ENCODE measurements at places on chromosomes 1 and 21.

DNA sequence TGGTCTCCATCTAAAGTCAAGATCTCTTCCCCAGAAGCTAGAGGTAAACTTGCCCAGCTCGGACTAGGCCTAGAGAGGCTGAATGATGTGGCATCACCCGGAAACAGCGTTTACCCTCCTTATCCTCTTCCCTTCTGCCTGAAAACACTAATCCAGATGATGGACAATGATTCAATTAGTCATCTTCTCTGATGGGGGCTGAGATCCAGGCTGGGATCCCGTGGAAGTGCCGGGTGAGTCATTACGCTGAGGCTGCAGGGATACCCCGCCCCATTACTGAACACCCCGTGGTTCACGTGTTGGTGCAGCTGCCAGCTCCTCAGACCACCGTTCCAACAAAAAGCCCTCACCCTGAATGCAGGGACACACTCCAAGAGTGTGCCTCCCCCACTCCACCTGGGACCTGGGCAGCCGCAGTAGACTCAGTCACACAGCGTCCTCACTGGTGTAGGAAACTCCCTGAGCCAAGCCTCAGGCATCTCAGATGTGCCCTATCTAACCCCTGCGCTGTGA is 2.0 kb downstream of the S100A6 start:
- no peaks in the 10 kb centered on the region for H3K36me3 ChIP-seq
- no peaks in the 10 kb centered on the region for H3K27me3 ChIP-seq
- DNase-seq = peak; percentile 90

DNA sequence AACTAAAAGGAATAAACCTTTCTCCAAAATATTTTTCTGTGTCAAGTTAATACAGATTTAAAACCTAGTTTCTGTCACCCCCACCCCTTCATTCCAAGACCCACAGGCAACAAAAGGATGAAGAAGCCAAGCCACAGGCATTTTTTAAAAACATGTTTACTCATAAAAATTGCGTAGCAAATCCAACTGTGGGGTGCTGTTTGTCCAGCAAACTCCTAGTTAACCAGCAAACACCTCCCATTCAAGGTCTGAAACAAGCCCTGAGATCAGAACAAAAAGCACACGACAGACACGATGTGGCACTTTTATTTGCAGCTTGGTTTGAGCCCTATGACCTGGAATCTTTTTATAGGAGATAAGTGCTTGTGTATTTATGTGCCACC is 149.9 kb upstream of the CAMK1G start:
- no peak overlapping the region for H3K4me3 ChIP-seq
- H3K36me3 ChIP-seq = no peaks in the 10 kb centered on the region
- no peak overlapping the region for H3K27ac ChIP-seq
- DNase-seq = peak; percentile 22
- no peaks in the 10 kb centered on the region for H3K27me3 ChIP-seq
- H3K4me1 ChIP-seq = peaks cover 4% of the 10 kb centered on the region

DNA sequence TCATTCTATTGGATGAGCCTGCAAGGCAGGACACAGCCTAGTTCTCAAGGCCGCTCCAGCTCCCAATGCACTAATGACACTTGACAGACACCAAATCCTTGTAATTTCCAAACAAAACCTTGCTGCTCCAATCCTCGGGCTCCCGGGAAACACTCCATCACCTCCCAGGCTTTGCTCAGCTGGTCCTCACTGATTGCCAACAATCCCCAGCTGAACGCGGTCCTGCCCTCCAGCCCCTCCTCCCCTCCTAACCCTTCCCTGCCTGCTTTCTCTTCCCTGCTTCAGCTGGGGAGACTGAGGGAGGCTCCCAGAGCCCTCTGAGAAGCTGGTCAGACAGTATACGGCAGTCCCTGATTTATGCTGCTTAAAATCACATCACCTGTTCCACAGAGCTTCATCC is 114.4 kb upstream of the TNR start:
- no peaks in the 10 kb centered on the region for H3K27me3 ChIP-seq
- no peaks in the 10 kb centered on the region for H3K4me1 ChIP-seq
- no peak overlapping the region for H3K27ac ChIP-seq

DNA sequence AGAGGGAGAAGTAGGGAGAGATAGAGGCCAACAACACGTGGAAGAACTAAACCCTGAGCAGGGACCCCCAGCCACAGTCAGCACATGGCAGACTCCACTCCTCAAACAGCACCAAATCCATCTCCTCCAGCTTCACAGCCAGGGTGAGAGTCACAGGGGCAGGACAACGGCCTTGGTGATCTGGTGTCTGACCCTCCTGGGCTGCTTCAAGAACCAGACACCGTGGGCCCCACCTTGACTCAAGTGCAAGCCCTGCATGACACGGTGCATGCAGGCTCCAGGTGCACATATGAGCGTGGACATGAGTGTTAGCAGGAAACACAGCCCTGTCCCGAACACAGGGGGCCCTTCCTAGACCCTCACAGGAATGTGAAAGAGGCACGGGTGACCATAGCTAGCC is 21.9 kb downstream of the S100A7 start:
- no peaks in the 10 kb centered on the region for H3K27me3 ChIP-seq
- H3K4me1 ChIP-seq = no peaks in the 10 kb centered on the region
- DNase-seq = no peak
- H3K4me3 ChIP-seq = no peak overlapping the region
- H3K27ac ChIP-seq = no peak overlapping the region
- H3K36me3 ChIP-seq = no peaks in the 10 kb centered on the region

DNA sequence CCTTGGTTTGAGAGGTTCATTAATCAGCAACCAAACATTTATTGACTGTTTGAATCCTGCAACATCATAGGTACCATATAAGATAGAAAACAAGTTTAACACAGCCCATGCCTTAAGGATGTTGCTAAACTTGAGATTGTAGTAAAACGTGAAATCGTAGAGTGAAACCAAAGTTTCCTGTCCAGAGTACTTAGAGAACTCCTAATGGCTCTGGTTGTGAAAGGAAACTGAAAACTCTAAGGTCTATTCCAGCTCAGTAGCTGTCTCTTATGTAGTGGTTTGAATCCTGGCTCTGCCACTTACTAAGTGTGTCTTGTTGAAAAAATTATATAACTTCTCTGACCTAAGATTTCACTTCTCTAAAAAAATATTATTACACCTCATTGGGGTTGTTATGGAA is 310.9 kb downstream of the NTNG1 start:
- no peaks in the 10 kb centered on the region for H3K27me3 ChIP-seq
- DNase-seq = no peak
- no peaks in the 10 kb centered on the region for H3K4me1 ChIP-seq
- no peak overlapping the region for H3K4me3 ChIP-seq
- H3K36me3 ChIP-seq = no peaks in the 10 kb centered on the region

GRCh38 chr1:20699558-20699957 is 18.2 kb downstream of the KIF17 start:
- DNase-seq = no peak
- no peak overlapping the region for H3K27ac ChIP-seq
- peaks cover 25% of the 10 kb centered on the region for H3K4me1 ChIP-seq

- H3K4me1 ChIP-seq = no peaks in the 10 kb centered on the region
- H3K4me3 ChIP-seq = no peak overlapping the region
- no peak for DNase-seq
- H3K27ac ChIP-seq = no peak overlapping the region
- H3K36me3 ChIP-seq = no peaks in the 10 kb centered on the region
Measured at GRCh38 chr1:201396861-201397464, 2.2 kb downstream of the LAD1 start.

DNA sequence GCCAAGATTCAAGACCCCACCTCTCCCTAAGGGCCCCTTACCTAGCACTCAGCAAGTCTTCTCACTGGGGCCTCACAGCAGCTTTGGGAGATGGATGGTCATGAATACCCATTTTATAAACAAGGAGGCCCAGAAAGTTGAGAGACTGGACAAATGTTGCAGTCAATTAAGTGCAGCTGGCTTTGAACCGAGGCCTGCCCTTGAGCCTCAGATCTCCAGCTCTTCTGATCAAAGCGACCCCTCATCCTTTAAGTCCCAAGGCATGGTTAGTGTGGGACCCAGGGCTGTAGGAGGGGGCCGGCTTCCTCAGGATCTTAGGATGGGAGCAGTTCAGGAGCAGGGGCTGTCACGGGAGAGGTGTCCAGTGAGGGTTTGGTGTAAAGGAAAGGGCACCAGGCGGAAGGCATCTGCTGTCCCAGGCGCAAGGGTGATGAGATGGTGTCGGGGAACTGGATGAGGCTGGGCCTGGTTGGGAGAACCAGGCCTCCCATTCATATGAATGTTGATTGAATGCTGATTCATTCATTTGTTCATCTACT is 5.1 kb upstream of the MTFR1L start:
- H3K4me3 ChIP-seq = no peak overlapping the region
- H3K36me3 ChIP-seq = no peaks in the 10 kb centered on the region
- peaks cover 7% of the 10 kb centered on the region for H3K4me1 ChIP-seq
- no peak for DNase-seq
- no peak overlapping the region for H3K27ac ChIP-seq

DNA sequence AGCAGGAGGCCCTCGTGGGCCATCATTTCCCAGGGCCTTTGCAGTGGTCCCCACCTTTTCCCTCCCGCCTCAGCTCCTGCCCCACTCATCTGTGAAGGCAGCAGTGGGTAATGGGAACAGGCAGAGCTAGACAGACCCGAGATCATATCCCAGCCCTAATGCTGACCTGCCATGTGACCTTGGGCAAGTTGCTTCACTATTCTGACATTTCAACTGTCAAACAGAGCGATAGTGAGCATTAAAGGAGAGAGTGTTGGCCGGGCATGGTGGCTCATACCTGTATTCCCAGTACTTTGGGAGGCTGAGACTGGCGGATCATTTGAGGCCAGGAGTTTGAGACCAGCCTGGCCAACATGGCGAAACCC is 51.7 kb downstream of the RPS6KA1 start:
- H3K27me3 ChIP-seq = peaks cover 3% of the 10 kb centered on the region
- H3K27ac ChIP-seq = no peak overlapping the region
- no peak overlapping the region for H3K4me3 ChIP-seq
- no peaks in the 10 kb centered on the region for H3K4me1 ChIP-seq
- DNase-seq = no peak

DNA sequence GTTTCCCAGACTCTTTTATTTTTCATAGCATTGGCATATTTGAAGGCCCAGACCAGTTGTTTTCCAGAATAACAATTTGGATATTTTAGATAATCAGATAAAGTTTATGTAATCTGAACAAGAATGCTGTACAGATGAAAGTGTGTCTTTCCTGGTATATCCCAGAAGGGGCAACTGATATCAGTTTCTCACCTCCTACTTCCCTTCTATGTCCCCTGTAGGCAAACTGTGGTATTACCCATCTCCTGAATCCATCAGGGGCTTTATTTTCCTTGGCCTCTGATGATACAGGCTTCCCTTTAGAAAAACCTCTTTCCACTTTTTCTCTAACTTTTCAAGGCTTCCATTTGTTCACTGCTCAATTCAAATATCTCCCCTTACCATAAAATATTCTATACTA is 87.5 kb upstream of the RGS1 start:
- no peak overlapping the region for H3K4me3 ChIP-seq
- no peak for DNase-seq
- H3K27me3 ChIP-seq = no peaks in the 10 kb centered on the region
- H3K36me3 ChIP-seq = no peaks in the 10 kb centered on the region

DNA sequence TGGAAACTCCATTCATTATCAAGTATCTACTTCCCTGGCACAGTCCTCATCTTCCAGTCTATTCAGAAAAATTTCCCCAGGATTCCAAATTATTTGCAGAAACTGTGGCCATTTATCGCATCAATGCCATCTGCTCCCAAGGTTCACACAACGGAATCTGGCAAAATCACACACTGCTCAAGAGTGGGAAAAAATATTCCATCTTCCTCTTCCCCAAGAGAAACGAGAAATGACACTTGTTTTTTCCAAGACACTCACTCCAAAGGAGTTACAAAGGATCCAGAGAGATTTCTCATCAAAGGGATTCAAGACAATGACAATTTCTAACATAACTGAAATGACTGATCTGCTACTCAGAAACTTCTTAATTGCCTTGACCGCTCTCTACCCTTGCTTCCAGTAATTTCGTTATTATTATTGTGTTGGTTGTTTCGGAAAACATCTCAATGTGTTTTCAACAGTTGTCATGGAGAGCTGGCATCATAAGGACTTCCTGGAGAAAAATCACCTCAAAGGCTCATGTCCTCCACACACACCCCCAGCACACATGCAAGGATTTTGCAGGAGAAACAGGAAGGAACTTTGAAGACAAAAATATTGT is 128.0 kb downstream of the PSMG1 start:
- H3K27me3 ChIP-seq = peaks cover 7% of the 10 kb centered on the region
- no peak overlapping the region for H3K27ac ChIP-seq
- H3K36me3 ChIP-seq = no peaks in the 10 kb centered on the region

DNA sequence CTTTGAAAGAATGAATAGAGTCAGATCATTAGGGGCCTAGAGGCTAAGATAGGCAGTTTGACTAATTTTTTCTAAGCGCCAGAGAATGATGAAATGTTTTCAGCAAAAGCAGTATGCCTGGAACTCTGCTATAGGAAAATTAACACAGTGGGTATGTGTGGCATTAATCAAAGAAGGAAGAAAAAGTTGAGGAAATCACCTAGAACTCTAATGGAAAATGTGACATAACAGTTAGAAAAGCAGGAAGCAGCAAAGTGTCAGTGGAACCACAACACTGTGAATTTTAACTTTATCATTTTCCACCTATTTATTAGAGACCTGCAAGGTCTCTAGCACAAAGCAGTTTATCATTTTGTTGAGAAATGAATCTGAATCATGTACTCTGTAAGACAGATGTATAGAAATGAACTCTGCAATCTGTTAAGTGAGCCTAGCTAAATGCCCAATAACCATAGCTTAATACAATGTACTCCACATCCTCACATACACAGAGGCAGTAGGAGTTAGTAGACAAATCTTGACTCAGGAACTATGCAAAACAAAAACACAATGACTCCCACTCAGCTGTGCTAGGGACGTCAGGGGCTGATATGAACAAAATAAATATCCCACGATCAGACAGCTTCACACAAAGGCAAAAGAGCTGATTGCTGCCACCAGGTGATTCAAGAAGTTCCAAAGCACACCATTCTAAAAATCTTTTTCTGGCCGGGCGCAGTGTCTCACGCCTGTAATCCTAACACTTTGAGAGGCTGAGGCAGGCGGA is 500.7 kb upstream of the NFIA start:
- no peak for DNase-seq
- H3K27ac ChIP-seq = no peak overlapping the region
- H3K4me3 ChIP-seq = no peak overlapping the region
- no peaks in the 10 kb centered on the region for H3K4me1 ChIP-seq

- no peaks in the 10 kb centered on the region for H3K27me3 ChIP-seq
- no peaks in the 10 kb centered on the region for H3K36me3 ChIP-seq
- peak; percentile 92 for DNase-seq
- H3K27ac ChIP-seq = no peak overlapping the region
Measured at GRCh38 chr1:6991266-6991665, 206.0 kb downstream of the CAMTA1 start.

DNA sequence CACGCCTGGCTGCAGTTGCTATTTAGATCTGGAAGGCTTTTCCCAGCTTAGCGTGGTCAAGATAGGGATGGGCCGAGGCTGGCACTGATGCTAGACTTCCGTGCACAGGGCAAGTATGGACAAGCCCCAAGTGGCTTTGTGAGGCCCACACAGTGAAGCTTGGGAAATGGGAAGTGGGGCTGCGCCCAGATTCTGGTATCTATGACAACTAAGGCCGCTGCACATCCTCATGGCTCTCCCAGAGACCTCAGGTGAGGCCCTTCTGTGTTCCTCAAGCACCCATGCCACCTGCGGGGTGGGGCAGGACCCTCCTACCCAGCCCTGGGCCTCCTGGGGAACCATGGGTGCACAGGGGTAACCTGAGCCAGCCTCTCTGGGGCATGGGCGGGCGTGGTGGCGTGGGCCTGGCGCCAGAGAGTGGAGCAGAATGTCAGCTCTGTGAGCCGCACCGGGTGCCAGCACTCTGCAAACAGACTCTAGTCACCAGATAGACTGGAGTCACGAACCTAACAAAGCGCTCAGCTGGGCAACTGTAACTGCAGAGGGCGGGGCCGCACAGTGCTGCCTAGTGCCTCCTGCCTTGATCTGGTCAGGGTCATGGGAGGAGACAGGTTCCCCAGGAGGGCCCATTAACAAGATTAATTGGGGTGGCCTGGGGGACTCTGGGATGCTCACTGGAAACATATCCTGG is 46.4 kb downstream of the ELF3 start:
- no peaks in the 10 kb centered on the region for H3K36me3 ChIP-seq
- H3K27ac ChIP-seq = no peak overlapping the region
